ENCODE measurements at places on chromosomes 5 and 9.

GRCh38 chr9:126531591-126531990 lies 82.1 kb upstream of the LMX1B start:
- no peak for DNase-seq

DNA sequence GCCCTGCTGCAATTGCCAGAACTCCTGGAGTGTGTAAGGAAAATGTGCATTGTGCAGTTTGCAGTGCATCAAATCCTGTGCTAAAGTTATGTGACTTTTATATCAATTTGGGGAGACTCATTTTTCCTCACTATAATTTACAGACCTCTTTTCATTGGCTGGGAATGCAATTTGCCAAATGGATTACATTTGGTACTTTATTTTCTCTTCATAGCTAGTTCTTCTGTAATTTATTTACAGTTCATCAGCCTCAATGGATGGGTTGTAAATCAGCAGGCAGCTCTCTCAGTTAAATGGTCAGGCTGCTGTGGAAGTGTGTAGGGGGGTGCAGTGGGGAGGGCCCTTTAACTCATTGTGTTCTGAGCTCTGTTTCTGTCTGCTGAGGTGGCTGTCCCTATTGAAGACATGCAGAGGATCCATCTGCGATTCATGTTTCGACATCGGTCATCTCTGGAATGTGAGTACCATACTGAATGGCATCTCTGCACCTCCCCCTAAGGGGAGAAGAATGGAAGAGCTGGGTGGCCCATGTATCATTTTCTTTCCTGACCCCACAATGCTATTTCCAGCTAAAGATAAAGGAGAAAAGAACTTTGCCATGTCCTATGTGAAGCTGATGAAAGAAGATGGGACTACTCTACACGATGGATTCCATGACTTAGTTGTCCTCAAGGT lies 74.6 kb downstream of the DOCK2 start:
- DNase-seq: no peak

DNA sequence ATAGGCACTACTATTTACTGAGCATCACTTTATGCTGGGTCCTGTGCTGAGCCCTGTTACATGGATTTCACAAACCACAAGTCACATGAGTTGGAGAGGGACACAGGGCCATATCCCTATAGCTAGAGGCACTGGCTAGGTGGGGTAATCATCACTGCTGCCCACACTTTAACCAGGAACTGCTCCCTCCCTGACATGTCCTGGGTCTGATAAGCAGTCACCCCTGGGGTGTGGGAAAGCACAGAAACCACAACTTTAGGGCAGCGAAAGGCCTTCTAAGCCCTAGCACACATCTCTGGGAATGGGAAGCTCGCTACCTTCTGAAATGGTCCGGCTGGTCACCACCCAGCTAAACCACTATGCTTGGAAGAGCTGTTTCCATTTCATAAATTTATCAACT lies 15.0 kb downstream of the TBC1D2 start:
- DNase-seq: no peak

DNA sequence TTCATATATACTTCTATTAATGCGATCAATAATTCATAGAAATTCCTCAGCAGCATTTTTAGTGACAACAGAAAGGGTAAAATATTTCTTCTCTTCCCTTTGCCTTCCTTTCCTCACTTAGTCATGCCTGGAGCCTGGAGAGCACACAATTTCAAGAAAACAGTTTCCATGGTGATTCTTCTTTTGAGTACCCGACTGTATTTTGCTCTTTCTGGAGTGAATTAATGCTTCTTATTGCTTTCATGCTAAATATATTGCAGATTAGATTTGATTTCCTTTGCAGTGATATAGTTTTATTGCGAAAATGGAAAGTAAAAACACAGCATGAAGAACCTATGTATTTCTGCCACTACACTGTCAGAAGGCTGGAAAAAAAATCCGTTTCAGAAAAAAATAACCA lies 153.5 kb downstream of the PPP2R2B start:
- DNase-seq: no peak

DNA sequence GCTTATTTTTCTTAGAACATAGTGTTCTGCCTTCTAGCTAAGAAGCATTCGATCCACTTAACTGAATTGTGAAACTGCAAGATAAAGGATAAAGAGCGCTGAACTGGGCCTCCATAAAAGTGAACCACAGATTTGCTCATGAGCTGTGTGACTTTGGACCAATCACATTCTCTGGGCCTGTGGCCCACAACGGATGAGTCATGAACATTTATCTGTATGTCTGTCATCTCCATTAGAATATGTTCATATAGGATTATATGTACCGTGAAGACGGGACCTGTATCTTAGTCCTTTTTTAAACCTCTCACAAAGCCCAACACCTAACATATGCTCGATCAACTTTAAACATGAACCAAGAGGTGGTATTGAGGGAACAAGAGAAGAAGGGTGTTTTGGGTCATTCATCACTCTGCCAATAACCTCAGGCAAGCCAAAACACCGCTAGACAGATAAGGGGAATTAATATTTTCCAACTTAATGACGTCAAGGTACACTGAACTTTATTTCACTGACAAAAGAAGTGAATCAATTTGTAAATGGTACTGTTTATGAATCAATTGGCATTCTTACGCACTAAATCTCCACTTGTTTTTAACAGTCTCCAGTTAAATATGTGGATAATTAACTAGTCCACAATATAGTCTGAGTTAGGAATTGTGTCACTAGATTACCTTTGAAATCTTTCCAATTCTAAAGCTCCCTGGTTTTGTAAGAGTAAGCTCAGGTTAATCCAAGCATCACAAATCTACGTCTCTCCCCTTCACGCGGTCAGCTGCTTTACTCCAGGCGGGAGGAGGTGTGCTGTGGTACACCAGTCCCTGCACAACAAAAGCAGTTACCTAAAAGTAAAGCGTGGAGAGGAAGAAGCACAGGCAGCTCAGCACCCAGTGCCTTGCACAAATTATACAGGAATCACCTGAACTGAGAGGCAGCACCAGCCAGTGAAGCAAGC lies 1.6 kb downstream of the TMEM245 start:
- DNase-seq: peak; percentile 17

DNA sequence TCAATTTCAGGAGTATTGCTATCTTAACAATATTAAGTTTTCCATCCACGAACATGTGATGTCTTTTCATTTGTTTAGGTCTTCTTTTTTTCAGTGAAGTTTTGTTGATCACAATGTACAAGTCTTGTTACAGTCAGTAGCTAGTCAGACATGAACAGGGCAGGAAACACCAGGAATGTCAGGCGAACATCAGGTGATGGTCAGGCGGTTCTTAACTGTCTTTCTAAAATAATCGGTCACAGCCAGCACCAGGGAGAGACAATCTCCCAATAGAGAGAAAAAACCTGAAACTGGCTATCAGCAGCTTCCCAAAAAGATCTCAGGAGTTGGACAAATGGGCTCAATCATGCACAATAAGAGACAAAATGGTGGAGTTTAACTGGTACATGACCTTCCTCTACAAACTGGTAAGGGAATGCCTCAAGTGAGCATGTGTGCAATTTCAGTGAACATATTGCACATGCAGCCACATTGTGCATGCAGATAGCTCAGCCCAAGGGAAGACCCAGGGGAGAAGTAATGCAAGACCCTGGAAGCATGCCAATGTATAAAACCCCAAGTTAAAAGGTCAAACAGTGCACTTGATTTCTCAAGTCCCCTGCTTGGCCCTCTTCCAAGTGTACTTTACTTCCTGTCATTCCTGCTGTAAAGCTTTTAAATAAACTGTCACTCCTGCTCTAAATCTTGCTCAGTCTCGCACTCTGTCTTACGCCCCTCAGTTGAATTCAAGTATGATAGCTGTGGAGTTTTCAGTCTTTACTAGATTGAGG lies 176.1 kb upstream of the RASEF start:
- no peak for DNase-seq

DNA sequence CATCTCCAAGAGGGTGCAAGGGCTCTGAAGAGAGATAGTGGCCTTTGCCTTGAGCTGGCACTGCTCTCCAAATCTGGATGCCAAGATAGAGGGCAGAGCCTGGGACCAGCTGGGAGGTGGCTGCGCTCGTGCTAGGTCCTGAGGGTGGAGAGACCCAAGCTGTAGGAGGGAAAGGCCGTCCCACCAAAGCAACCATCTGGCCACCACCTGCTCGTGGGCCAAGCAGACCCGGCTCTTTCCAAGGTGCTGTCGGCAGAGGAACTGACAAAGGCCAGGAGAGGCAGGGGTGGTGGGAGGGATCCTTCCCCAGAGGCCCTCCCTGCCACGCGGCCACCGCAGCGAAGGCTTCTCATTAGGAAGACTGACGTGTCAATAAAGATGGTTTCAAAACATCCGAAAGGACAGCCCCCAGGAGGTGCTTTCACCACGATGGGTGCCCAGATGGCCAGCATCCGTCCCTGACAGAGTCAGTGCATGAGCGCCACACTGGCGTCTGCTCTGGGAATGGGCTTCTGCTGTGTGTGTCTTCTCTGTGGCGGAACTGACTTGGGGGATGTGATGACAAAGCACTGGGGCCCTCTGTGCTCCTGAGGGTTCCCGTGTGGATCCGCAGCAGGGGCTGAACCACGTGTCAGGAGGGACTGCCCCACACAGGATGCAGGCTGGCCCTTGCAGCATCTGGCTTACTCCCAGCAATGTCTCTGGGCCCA lies 213.5 kb downstream of the FANCC start:
- no peak for DNase-seq

GRCh38 chr5:91281401-91281800 lies 101.7 kb downstream of the ARRDC3 start:
- no peak for DNase-seq

- no peak for DNase-seq
Observed at GRCh38 chr5:17398431-17398830, 99.6 kb upstream of the TAF11L2 start.

GRCh38 chr5:177546258-177546741 lies 8.1 kb downstream of the FAM193B start:
- no peak for DNase-seq

- DNase-seq: no peak
Observed at GRCh38 chr5:134519989-134520388, 5.5 kb upstream of the JADE2 start.

GRCh38 chr9:76161541-76161940 lies 232.7 kb downstream of the RFK start:
- DNase-seq: no peak

- peak; percentile 7 for DNase-seq
Observed at GRCh38 chr9:37466037-37466709, 923 bp upstream of the ZBTB5 start.

- DNase-seq: no peak
Observed at GRCh38 chr9:105670315-105670714, 8.1 kb downstream of the TAL2 start.

- DNase-seq: no peak
Observed at GRCh38 chr5:154346427-154346826, 99.4 kb upstream of the SAP30L start.

GRCh38 chr5:139120521-139120920 lies 77.6 kb downstream of the SIL1 start:
- DNase-seq: no peak

DNA sequence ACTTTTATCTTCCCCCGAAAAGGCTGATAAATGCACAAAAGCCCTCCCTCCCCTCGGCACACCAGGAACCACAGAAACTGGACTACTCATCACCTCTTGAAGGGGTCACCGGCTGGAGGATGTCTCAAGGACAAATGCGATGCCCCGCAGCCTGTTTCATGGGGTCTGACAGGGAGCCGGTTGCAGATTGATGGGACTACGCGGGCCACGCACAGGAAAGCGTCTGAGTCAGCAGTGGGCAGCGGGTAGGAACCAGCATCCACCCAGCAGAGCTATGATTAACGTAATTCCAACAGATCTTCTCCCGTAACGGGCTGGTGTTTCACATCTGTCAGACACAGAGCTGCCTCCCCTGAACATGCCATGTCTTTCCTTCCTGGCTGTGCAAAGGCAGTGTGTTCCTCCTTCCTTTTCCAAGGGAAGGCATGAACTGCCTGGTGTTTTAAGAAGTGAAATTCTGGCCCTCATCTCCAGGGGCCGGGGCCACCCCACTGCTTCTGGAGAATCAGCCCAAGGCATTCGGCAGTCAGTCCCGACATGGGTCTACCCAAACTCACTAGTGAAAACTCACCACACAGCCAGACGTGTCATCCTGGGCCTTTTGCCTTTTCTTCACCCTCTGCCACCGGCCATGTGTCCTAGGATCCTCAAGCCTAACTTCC lies 144.4 kb upstream of the PHYKPL start:
- DNase-seq: no peak

DNA sequence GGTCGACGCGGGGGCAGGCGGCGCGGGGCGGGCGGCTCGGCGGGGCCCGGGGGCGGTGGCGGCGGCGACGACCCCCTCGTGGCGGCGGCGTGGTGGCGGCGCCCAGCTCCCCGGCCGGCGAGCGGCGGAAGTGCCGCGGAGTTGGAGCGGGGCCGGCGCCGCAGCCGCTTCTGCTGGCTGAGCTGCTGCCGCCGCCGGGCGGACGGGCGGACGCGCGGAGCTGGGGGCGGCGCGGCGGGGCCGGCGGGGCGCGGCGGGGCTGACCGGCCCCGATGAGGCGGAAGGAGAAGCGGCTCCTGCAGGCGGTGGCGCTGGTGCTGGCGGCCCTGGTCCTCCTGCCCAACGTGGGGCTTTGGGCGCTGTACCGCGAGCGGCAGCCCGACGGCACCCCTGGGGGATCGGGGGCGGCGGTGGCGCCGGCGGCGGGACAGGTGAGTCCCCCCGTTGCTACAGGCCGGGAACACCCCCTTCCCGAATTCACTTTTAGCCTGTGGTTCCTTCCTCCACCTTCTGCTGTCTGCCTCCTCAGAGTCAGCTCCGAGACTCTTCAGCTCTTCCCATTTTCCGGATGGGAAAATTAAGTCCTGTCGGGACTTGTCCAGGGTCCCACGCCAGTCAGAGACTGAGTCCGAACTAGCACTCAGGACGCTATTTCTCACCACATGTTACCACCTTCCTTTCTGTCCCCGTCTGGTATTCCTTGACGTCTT lies at the start of gene GALNT10:
TSS of gene GALNT10 (plus strand) at position 139 of the 710 bp plus-strand sequence. CDS start at position 273, 134 bp downstream.
- DNase-seq: peak; percentile 45

GRCh38 chr5:19044311-19044710 lies 943.7 kb downstream of the CDH18 start:
- DNase-seq: no peak

- no peak for DNase-seq
Observed at GRCh38 chr9:119026120-119026519, 343.1 kb downstream of the BRINP1 start.

DNA sequence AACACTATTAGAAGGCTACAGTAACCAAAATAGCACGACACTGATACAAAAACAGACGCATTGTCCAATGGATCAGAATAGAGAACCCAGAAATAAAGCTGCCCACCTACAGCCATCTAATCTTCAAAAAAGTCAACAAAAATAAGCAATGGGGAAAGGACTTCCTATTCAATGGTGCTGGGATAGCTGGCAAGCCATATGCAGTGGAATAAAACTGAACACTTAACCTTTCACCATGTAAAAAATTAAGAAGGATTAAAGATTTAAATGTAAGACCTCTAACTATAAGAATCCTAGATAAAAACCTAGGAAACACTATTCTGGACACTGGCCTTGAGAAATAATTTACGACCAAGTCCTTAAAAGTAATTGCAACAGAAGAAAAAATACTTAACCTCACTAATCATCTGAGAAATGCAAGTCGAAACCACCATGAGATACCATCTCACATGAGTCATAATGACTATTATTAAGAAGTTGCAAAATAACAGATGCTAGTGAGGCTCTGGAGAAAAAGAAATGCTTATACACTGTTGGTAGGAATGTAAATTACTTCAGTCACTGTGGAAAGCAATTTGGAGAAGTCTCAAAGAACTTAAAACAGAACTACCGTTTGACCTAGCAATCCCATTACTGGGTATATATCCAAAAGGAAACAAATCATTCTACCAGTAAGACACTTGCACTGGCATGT lies 203.3 kb upstream of the CDH9 start:
- no peak for DNase-seq

GRCh38 chr5:15763754-15764153 lies 263.8 kb downstream of the FBXL7 start:
- DNase-seq: no peak
